ENCODE measurements at places on chromosomes 2 and 18. TPM values are rescaled to one million over a fixed set of nuclear protein-coding genes. Genes with fewer than 3 reads are reported as not detected.
A peak's percentile ranks its signal among the peaks of the same experiment; 100 is the strongest.

GRCh38 chr18:3870914-3871313, 420.9 kb downstream of the TGIF1 start:
- H3K4me3 ChIP-seq = no peak overlapping the region
- no peak overlapping the region for H3K27ac ChIP-seq
- no peak for DNase-seq
- H3K27me3 ChIP-seq = no peaks in the 10 kb centered on the region
- no peaks in the 10 kb centered on the region for H3K36me3 ChIP-seq
- H3K4me1 ChIP-seq = peaks cover 3% of the 10 kb centered on the region

GRCh38 chr2:178072000-178072382, 586 bp downstream of the PDE11A start:
- H3K36me3 ChIP-seq = no peaks in the 10 kb centered on the region
- H3K27ac ChIP-seq = no peak overlapping the region
- H3K4me3 ChIP-seq = no peak overlapping the region

DNA sequence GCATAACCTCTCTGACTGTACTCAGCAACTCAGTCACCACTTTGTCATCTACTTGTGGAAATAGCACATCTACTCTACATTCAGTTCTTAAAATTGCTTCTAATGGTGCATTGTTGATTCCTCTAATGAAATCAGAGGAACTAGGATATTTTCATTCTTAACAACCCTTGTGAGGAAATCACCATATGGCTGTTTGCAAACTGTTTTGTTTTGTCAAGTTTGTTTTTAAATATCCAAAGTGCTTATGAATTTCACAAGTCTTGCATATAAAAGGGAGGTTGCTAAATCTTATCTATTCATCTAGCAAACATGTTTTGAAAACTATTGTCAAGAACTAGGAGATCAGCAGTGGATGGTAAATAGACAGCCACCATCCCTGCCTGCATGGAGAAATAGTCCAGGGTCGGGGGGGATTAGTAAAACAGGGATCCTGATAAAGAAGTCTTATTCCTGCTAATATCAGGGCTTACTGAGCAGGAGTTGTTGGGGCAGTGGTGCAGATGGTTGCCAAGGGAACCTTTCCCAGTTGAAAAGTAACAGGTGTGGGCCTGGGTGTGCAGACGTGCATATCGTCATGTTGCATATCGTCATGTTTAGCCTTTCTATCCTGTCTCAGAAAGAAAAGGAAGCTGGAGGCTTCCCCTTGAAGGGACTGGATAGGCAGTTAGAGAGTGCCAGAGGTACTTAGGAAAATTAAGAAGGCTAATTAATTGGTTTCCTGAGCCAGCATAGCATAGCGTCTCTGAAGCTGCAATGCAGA, 7.5 kb upstream of the MYO3B start:
- DNase-seq = peak; percentile 33
- H3K36me3 ChIP-seq = no peaks in the 10 kb centered on the region
- peaks cover 5% of the 10 kb centered on the region for H3K4me1 ChIP-seq
- H3K27me3 ChIP-seq = no peaks in the 10 kb centered on the region

GRCh38 chr2:45353879-45354278, 257.2 kb downstream of the SRBD1 start:
- H3K27ac ChIP-seq = no peak overlapping the region
- no peak overlapping the region for H3K4me3 ChIP-seq
- DNase-seq = no peak
- H3K27me3 ChIP-seq = no peaks in the 10 kb centered on the region
- H3K36me3 ChIP-seq = no peaks in the 10 kb centered on the region

DNA sequence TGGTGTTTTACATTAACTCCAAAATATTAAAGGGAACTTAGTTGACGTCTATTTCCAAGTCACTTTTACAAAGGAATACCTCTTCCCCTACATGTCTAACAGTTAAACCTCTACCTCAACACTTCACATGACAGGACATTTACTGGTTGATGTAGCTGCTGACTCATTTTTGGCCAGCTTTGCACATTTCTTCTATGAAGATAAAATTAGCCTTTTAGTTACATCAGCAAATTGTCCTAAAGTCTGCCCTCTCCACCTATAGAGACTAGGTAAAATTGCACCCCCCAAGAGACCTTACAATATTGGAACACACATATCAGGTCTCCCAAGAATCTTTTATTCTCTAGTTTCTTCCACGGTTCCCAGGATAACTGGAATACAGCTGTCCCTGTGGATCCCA, 10.1 kb upstream of the CERS6 start:
- H3K4me1 ChIP-seq = no peaks in the 10 kb centered on the region
- H3K4me3 ChIP-seq = no peak overlapping the region
- no peak overlapping the region for H3K27ac ChIP-seq
- DNase-seq = no peak
- no peaks in the 10 kb centered on the region for H3K27me3 ChIP-seq

- H3K36me3 ChIP-seq = no peaks in the 10 kb centered on the region
- H3K4me3 ChIP-seq = no peak overlapping the region
- no peak for DNase-seq
Observed at GRCh38 chr2:95356821-95357700, 45.4 kb upstream of the FAHD2A start.

DNA sequence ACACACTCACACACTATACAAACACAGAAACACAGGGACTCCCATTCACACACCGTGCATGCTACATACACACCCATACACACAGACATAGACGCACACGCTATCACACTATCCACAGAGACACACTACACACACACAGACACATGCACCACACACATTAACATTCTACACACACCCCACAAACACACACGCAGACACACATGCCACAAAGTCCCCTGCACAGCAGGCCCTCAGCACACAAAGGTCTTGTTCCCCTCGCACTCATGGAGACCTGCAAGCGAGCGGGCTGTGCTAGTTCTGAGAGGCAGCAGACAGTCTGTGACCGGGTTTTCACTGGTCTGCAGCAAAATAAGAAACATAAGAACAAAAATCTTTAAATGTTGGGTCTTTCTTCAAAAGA, 429.6 kb upstream of the SALL3 start:
- no peaks in the 10 kb centered on the region for H3K4me1 ChIP-seq
- DNase-seq = no peak
- no peak overlapping the region for H3K27ac ChIP-seq
- H3K36me3 ChIP-seq = no peaks in the 10 kb centered on the region
- peaks cover 13% of the 10 kb centered on the region for H3K27me3 ChIP-seq

- peak; percentile 93 for DNase-seq
- H3K36me3 ChIP-seq = no peaks in the 10 kb centered on the region
- peaks cover 3% of the 10 kb centered on the region for H3K4me1 ChIP-seq
- peak overlapping the region; percentile 62 for H3K27ac ChIP-seq
Observed at GRCh38 chr18:12079491-12080237, 14.0 kb upstream of the ANKRD62 start.

GRCh38 chr18:64118406-64118805, 30.5 kb downstream of the LINC00305 start:
- no peaks in the 10 kb centered on the region for H3K27me3 ChIP-seq
- no peaks in the 10 kb centered on the region for H3K4me1 ChIP-seq
- DNase-seq = no peak
- H3K36me3 ChIP-seq = no peaks in the 10 kb centered on the region

- no peaks in the 10 kb centered on the region for H3K27me3 ChIP-seq
- no peak overlapping the region for H3K27ac ChIP-seq
- no peaks in the 10 kb centered on the region for H3K36me3 ChIP-seq
- H3K4me1 ChIP-seq = peaks cover 2% of the 10 kb centered on the region
- DNase-seq = no peak
Observed at GRCh38 chr18:26477828-26478466, 70.4 kb downstream of the KCTD1 start.

Gene TMEM247
- not detected for polyA plus RNA-seq

Gene EMILIN1
- polyA plus RNA-seq = 110 TPM

Gene DCDC2C
- polyA plus RNA-seq = not detected

Gene SERPINB7
- polyA plus RNA-seq = 0.42 TPM

Gene SAG
- 0.13 TPM for polyA plus RNA-seq

Gene ANKRD23
- polyA plus RNA-seq = 6.9 TPM

Gene REEP1
- polyA plus RNA-seq = 54.9 TPM

All from muscle of leg (tissue), 16 donors.